ENCODE measurements at places on chromosomes 7 and 10. TPM values are rescaled to one million over a fixed set of nuclear protein-coding genes. Genes with fewer than 3 reads are reported as not detected.

- no peak for DNase-seq
Measured at GRCh38 chr10:131210181-131210580, 101.3 kb downstream of the TCERG1L start.

TCAF2 gene
- 1.6 TPM for total RNA-seq

- DNase-seq: peak; percentile 29
Measured at GRCh38 chr7:106405697-106406141, 120.9 kb upstream of the NAMPT start.

DNA sequence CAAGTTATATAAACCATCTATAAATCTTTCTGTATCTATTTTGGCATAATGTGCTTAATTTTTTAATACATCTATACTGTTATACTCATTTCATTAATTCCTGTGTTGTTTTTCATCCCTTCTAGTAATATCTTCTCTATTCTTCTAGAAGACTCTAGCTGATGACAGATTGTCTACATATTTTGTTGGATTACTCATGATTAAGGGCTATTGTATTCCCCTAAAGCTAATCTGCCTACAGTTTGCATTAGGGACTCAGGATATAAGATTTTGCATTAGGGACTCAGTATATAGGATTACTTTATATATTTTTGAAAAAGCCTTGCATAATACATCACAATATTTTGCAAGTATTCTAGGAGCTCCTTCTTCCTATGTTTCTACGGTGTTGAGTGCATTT lies 8.3 kb upstream of the SEMA3A start:
- DNase-seq: no peak

GRCh38 chr10:14374745-14375445 lies 44.2 kb upstream of the FRMD4A start:
- no peak for DNase-seq
